Body of pancreas (tissue), 4 donors: ENCODE measurements at places on chromosomes 4 and X. TPM values are rescaled to one million over a fixed set of nuclear protein-coding genes. Genes with fewer than 3 reads are reported as not detected.

DNA sequence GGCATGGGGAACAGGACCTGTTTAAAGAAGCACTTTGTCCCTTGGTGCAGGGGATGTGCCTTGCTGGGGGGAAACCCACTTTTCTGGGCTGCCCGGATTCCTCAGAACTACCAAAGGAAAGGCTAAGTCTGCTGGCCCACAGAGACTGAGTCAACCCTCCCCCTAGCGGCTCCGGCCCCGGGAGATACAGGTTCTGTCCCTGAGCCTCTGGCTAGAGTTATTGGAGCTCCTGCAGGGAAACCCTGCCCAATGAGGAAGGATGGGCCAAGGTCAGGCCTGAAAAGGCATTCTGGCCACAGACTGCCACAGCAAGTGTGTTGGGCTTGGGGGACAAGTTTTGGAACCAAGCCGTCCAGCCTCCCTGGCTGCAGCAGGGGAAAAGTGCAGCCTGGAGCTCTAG is 490.9 kb upstream of the ACTRT1 start:
- H3K4me1 ChIP-seq = no peaks in the 10 kb centered on the region
- no peak overlapping the region for H3K4me3 ChIP-seq
- H3K27me3 ChIP-seq = no peaks in the 10 kb centered on the region
- no peak for DNase-seq

DNA sequence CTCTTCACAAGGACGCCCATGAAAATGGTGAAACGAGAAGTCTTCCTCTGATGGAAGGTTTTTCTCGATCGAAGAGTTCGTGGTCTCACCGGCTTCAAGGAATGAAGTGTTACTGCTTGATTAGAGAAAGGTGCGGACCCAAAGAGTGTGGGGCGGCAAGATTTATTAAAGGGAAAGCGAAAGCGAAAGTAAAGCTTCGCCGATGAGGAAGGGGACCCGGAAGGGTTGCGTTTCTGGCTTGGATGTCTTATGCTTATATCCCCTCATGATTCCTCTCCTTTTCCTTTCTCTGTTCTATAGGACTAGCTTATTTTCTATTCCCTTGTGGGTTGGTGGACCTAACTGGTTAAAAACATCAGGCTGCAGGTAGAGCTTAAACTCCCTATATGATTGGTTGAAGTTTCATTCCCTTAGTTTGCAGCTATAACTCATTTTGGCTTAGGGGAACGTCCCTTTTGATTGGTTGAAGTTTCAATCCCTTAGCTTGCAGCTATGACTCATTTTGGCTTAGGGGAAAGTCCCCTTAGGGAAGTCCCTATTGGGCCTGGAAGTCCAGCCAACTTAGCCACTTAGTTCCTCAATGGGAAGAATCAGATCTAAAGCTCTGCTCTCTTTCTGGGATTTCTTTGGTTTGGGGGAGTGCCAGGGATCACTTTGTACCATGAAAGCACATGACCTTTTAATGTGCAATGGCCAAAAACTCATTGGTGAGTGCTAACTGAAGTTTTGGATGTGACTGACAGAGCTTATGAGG is 1025.0 kb upstream of the PCDH10 start:
- no peak overlapping the region for H3K27ac ChIP-seq
- H3K4me1 ChIP-seq = no peaks in the 10 kb centered on the region
- no peak overlapping the region for H3K4me3 ChIP-seq
- no peaks in the 10 kb centered on the region for H3K27me3 ChIP-seq
- H3K36me3 ChIP-seq = no peaks in the 10 kb centered on the region

DNA sequence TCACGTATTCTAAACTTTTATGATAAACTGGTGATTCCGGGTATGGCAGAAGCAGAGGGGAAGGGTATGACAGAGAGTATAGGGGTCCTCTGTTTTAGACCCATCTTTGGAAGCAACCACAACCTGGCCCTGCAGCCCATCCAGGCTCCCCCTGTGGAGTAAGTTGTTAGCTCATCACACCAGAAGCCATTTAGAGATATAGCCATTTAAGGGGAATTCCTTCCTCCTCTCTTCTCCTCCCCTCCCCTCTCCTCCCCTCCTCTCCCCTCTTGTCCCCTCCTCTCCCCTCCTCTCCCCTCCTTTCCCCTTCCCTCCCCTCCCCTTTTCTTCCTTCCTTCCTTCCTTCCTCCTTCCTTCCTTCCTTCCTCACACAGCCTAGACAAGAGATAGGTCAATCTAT is 197.3 kb upstream of the LDB2 start:
- no peaks in the 10 kb centered on the region for H3K4me1 ChIP-seq
- no peak overlapping the region for H3K27ac ChIP-seq
- no peaks in the 10 kb centered on the region for H3K36me3 ChIP-seq
- H3K27me3 ChIP-seq = no peaks in the 10 kb centered on the region

GRCh38 chrX:9816084-9816700 is 30.0 kb downstream of the SHROOM2 start:
- no peak overlapping the region for H3K27ac ChIP-seq
- H3K4me1 ChIP-seq = no peaks in the 10 kb centered on the region
- H3K4me3 ChIP-seq = no peak overlapping the region
- H3K27me3 ChIP-seq = no peaks in the 10 kb centered on the region
- no peaks in the 10 kb centered on the region for H3K36me3 ChIP-seq

GRCh38 chrX:11648705-11649519 is 16.8 kb downstream of the ARHGAP6 start:
- no peaks in the 10 kb centered on the region for H3K4me1 ChIP-seq
- H3K4me3 ChIP-seq = no peak overlapping the region
- no peaks in the 10 kb centered on the region for H3K36me3 ChIP-seq

GRCh38 chrX:113512700-113513395 is 672.2 kb upstream of the AMOT start:
- no peaks in the 10 kb centered on the region for H3K4me1 ChIP-seq
- H3K36me3 ChIP-seq = no peaks in the 10 kb centered on the region
- DNase-seq = no peak
- H3K4me3 ChIP-seq = no peak overlapping the region
- no peak overlapping the region for H3K27ac ChIP-seq

- no peak overlapping the region for H3K4me3 ChIP-seq
- no peak overlapping the region for H3K27ac ChIP-seq
- H3K27me3 ChIP-seq = no peaks in the 10 kb centered on the region
Observed at GRCh38 chr4:110854021-110854678, 231.3 kb upstream of the PITX2 start.

The SGMS2 gene
- 32.2 TPM for total RNA-seq
